NCI-H1436 treated with DMSO at 0.1 percent for 48 hours (cell line): ENCODE measurements at places on chromosomes 3 and 15.

GRCh38 chr3:37729119-37729518, 132.6 kb upstream of the CTDSPL start:
- DNase-seq = no peak

DNA sequence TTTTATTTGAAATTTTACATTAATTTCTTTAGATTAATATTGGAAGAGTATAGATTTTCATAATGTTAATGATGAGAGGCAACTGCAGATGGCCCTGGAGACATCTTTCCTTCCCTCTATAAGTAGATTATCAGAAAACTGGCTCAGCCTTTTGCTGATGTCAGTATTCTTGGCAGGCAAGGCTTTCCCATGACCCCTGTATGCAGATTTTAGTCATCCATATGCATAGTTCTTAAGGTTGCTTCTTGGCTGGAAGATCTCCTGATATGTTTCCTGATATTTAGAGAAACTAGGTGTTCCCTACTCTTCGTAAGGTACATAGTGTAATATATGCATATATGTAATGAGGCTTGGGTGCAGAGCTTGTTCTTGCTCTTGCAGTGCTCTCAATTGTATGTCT, 911.4 kb downstream of the EPHA3 start:
- no peak for DNase-seq

DNA sequence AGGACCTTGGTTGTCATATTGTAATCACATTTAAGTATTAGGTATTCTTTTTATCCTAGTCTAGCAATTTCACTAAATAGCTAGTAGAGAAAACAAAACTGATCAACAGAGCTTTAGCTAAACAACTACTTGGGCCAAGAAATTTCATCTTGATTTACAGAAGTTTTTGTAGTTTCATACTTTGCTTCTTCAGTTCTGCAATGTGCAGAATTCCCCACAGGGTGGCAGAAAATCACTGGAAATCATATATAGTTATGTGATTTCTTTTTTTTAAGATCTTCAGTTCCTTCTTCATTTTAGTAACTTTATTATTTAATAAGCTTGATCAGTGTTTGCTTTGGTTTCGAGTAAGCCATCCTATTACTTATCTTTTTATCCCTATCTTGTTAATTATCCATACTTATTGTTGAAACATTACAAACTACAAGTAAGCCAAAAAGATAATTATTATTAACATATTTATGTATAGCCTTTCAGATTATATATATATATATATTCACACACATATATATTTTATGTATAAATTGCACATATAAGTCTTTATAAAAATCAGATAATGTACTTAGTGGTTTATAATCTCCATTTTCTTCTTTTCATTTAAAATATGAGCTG, 2.2 kb upstream of the BNIP2 start:
- no peak for DNase-seq

DNA sequence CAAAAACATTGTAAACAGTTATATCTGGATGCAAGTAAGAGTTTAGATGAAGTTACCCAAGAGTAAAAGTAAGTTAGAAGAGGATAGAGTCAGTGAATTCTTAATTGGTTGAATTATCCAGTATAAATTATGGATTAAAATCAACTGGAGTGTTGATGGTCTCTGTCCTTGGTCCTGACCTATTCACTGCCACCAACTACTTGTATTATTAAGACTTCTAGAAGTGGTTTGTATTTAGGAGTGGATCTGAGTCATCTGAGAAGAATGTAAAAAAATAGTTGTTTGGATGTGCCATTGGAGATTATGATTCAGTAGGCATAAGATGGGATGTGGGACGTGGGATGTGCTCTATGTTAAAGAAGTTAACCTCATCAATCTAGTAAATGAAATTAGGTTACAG, 86.4 kb downstream of the SYNPR start:
- DNase-seq = no peak

DNA sequence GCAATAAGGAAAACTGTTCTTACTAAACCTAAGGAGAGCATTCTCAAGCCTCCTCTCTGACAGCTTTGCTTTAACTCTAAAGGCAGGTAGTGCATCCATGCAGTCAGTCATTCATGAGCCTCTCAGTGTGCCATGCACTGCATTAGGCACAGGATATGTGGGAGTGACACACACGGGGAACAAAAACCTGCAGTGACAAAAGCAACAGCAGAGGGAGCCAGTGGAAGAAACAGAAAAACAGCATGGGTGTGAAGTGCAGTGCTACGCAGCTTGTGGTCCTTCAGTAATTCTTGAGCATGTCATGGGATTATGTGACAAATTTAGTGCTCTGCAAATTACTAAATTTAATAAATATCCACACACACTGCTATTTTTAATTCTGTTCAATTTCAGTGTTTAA, 230.7 kb downstream of the BBX start:
- DNase-seq = peak; percentile 69

DNA sequence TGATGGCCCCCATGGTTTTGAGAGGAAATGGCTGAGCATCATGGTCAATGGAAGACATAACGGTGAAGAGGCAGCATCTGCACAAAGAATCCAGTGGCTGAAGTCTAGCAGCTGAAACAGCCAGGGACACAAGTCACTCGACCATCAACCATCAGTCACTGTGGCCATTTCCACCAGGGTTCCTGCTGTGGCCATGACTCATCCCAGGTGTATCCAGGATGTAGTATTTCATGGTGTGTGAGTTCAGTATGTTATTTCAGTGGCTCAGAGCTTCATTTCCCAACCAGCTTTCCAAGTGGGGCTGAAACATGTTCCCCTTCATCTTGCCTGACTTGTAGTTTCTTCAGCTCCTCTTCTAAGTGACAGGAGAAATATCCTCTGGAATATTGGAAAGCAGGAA, 47.8 kb upstream of the WNT5A start:
- DNase-seq = no peak
